Renal pelvis (tissue), 12 donors: ENCODE measurements at places on chromosomes 7 and 10. TPM values are rescaled to one million over a fixed set of nuclear protein-coding genes. Genes with fewer than 3 reads are reported as not detected.

Gene TMEM176A
- 109 TPM for polyA plus RNA-seq

Gene MYO3A
- 7.9 TPM for polyA plus RNA-seq

Gene BLNK
- polyA plus RNA-seq = 59.3 TPM

DNA sequence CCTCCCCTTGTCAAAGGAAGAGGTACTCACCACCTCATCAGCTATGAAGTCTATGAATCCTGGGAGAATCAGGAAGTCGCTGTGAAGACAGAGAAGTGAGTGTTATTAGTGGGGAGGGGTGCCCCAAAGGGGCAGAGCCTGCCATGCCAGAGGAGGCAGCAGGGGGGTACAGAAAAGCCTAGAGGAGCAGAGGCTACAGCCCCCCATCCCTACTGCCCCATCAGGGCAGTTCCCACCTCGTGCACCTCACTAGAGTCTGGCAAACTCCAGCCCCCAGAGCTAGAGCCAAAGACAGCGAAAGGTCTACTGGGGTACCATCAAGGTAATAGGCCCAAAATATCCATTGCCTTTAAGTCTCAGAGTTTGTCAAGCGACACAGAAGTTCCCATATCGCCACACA is 6.1 kb downstream of the IMPDH1 start:
- DNase-seq = no peak

DNA sequence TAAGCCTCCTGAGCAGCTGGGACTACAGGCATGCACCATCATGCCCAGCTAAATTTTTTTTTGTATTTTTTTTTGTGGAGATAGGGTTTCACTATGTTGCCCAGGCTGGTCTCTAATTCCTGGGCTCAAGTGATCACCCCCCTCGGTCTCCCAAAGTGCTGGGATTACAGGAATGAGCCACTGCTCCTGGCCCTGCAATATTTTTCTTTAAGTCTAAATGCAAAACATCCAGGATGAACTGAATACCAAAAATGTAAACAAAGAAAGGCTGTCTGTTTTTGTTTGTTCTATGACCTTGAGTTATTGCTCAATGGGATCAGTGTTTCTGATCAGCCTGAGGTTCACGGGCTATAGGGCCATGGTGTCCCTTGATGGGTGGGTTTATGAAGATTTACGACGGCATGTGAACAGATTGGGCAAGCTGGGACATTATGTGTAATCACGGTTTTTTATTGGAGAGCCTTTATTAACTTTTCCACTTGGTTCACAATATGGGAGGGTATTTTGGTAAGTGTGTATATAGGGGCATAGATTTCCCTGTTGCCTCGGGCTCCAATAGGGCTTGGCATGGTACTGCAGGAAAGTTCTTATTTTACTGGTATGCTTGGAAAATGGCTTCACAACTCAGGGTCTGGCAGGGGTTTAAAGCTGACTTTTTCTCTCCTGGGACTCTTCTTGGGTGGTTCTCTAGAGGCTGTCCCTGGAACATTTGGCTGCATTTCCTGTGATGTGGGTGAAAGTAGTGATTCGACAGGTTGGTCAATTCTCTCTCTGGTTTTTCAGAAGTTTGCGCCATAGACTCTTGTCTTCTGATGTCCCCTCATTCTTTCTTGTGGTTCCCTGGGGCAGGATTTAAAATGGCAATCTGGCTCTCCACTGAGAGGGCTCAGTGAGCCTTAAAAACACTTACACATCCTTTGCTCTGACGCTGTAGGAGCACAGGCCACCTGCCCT is 41.6 kb downstream of the MRPS33 start:
- DNase-seq = no peak

- no peak for DNase-seq
These were observed 63.0 kb upstream of the SP4 start for GRCh38 chr7:21364801-21365271.
